ENCODE measurements at places on chromosomes 4 and X.

DNA sequence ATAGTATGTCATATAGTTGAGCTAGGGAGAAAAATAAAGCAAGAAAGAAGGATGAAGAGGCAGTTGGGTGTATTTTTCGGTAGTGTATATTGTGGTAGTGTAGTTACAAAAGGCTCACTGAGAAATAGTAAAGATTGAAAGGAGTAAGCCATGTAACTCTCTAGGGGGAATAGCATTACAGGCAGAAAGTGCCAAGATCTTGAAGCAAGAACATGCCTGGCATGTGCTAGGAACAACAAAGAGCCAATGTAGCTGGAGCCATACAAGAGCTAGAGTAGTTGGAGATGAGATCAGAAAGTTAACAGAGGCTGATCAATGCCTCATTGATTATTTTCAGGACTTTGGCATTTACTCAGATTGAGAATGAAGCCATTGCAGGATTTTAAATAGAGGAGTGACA lies 3.0 kb downstream of the ABCE1 start:
- no peak for DNase-seq

- no peak for DNase-seq
Measured at GRCh38 chrX:12975991-12976558, 1.2 kb downstream of the TMSB4X start.

- no peak for DNase-seq
Measured at GRCh38 chr4:11624370-11624769, 195.7 kb upstream of the HS3ST1 start.

GRCh38 chr4:106809076-106809475 lies 227.0 kb downstream of the DKK2 start:
- no peak for DNase-seq

- DNase-seq = no peak
Measured at GRCh38 chr4:34108391-34108790, 2135.9 kb downstream of the ARAP2 start.

DNA sequence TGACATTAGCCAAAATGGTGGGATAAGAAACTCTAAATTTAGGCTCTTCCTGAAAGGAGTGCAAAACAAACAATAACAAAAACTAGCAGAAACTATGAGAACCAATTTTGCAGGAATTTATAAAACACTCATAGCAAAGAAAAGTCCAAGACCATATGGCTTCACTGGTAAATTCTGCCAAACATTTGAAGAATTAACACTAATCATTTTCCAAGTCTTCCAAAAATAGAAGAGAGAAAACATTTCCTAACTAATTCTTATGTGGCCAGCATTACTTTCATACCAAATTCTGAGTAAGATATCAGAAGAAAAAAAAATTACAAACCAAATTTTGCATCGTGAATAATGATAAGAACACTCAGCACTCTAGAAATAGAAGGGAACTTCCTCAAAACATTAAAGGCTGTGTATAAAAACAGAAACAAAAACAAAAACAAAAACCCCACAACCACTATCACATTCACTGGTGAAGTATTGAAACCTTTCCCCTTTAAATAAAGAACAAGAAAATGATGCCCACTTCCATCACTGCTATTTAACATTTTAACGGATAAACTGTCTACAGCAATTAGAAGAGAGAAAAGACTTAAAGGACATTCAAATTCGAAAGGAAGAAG lies 524.3 kb upstream of the GALNTL6 start:
- no peak for DNase-seq

GRCh38 chr4:965766-966134 lies 7.6 kb downstream of the DGKQ start:
- DNase-seq = no peak

GRCh38 chr4:174320494-174321199 lies 36.9 kb downstream of the CEP44 start:
- no peak for DNase-seq

DNA sequence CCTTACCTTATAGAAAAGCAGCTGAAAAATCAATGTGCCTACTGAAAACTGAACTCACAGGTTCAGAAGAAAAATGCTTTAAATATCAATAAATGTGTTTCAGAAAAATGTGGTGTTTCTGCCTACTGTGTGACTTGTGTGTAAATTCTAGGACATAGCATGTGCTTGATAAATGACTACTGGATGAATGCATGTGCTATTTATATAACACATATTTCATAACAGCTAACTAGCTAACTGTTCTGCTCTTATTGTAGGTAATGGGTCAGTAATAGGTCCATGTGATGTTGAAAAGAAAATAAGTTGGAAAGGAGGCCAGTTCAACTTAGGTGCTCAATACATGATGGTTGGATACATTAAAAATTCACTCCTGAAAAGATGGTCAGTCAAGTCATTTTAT lies 993.0 kb upstream of the LCORL start:
- DNase-seq = no peak

DNA sequence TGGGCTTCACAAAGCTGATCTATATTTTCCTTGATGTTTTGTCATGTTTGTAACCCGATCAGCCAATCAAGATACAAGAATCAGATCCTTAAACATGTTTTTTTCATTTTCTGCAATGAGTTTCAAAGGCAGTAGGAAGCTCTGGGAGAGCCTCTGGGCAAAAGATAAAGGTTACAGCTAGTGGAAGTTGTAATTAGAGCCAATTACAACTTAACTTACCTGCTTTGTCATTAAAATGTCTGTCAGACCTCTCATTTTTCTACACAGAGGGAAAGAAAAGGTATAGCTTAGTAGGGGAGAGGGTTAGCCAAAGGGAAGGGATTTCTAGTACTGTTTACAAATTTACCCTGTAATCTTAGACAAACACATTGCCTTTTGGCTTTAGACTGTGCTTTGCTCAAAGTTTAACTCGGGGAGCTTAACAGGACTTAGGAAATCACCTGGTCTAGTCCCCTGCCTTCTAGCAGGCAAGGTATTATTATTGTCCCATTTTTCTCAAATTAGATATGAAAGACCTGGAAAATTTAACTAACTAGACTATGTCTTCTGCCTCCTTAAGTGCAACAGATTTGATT lies 55.8 kb downstream of the FGF16 start:
- no peak for DNase-seq

GRCh38 chr4:73944061-73944875 lies 37.6 kb downstream of the PF4 start:
- no peak for DNase-seq

GRCh38 chr4:41406113-41406516 lies 131.8 kb upstream of the LIMCH1 start:
- DNase-seq = no peak

DNA sequence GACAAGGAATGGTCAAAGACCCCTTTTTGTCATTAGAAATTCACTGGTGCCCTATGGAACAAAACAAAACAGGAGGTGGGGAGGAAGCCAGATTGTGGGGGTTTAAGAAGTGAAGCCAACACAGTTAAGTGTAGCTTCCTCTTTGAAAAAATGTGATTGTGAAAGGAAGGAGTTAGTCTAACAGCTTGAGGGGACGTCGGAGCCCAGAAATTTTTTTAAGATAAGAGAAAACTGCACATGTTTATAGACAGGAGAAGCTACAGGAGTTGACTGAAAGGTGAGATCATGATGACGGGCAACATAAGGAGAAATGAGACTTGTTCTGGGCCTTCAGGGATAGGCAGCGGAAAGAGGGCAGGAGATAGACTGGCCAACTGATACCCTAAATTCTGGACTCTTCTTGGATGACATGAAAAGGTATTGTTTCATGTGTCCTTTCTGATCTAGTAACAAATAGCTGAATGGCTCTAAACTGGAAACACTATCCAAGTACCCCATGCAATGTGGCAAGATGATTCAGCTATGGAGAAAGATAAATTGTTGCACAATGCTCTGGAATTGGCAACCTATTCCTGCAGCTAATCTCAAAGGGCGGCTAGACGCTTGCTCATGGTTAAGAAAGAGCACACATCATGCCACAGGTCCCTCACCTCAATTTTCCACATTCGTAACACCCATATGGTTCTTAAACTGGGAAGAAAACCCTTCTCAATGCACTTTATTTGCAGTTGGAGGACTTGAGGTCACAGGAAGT lies 3.7 kb upstream of the HDAC8 start:
- no peak for DNase-seq
